ENCODE measurements at places on chromosomes 6 and 20. TPM values are rescaled to one million over a fixed set of nuclear protein-coding genes. Genes with fewer than 3 reads are reported as not detected.

The GGTLC1 gene
- not detected for total RNA-seq

The OPRM1 gene
- not detected for total RNA-seq

The FKBP1C gene
- total RNA-seq = not detected

GRCh38 chr6:5174244-5174643 is 86.5 kb downstream of the LYRM4 start:
- no peaks in the 10 kb centered on the region for H3K27me3 ChIP-seq
- peaks cover 26% of the 10 kb centered on the region for H3K4me1 ChIP-seq
- H3K4me3 ChIP-seq = peak overlapping the region; percentile 32
- DNase-seq = peak; percentile 53

- no peaks in the 10 kb centered on the region for H3K36me3 ChIP-seq
- H3K27me3 ChIP-seq = peaks cover 37% of the 10 kb centered on the region
- H3K4me1 ChIP-seq = peaks cover 26% of the 10 kb centered on the region
- H3K27ac ChIP-seq = no peak overlapping the region
- no peak for DNase-seq
Measured at GRCh38 chr20:62370115-62370806, 3.1 kb upstream of the LAMA5 start.

DNA sequence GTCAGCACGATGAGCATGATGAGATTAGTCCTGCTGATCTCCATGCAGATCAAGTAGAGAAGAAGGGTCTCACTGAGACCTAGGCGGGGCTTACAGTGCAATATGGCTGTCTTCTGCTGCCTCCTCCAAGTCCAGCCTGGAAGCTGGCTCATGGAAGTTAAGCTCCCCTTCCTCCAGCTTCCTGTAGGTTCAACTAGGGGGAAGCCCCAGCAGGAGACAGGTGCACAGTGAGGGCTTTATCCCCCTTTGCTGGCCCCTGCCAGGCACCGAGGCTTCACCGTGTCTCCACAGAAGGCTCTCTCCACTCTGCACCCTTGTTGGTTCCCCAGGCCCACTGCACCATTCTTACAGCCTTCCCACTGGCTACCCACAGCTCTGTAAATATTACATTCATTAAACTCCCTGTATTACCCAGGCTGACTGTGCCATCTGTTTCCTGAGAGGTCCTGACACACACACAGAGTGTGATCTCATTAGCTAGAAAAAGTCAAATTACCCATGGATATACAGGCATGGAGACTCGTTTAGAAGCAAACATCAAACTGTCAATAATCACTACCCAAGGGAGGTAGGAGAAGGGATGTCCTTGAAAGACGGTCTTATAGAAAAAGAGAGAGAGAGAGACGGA is 90.4 kb downstream of the SLC2A10 start:
- H3K27ac ChIP-seq = no peak overlapping the region
- H3K36me3 ChIP-seq = no peaks in the 10 kb centered on the region
- H3K4me1 ChIP-seq = no peaks in the 10 kb centered on the region
- no peak overlapping the region for H3K4me3 ChIP-seq
- peaks cover 6% of the 10 kb centered on the region for H3K27me3 ChIP-seq

GRCh38 chr20:62704341-62704948 is 4.2 kb upstream of the NTSR1 start:
- H3K4me1 ChIP-seq = peaks cover 20% of the 10 kb centered on the region
- no peaks in the 10 kb centered on the region for H3K36me3 ChIP-seq
- no peak for DNase-seq
- H3K27me3 ChIP-seq = peaks cover 11% of the 10 kb centered on the region

DNA sequence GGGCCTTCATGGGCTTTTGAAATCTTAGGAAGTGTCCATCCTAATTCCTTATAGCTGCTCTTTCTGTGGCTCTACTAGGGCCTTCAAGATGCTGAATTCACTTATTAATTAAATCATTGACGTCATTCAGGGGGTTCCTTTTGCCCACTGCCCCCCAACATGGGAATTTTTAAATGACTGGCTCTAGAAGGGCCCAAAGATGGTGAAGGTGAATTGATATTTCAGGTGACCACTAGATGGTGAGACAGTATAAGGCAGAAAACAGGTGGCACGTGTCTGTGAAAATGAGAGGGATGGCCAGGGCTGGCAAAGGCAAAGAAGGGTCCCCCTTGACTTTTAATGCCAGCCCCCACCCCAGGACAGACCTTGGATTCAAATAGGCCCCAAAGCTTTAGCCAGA is 11.8 kb downstream of the GNAS start:
- no peak overlapping the region for H3K27ac ChIP-seq
- H3K4me3 ChIP-seq = no peak overlapping the region
- H3K36me3 ChIP-seq = no peaks in the 10 kb centered on the region
- no peaks in the 10 kb centered on the region for H3K27me3 ChIP-seq
- DNase-seq = peak; percentile 25

DNA sequence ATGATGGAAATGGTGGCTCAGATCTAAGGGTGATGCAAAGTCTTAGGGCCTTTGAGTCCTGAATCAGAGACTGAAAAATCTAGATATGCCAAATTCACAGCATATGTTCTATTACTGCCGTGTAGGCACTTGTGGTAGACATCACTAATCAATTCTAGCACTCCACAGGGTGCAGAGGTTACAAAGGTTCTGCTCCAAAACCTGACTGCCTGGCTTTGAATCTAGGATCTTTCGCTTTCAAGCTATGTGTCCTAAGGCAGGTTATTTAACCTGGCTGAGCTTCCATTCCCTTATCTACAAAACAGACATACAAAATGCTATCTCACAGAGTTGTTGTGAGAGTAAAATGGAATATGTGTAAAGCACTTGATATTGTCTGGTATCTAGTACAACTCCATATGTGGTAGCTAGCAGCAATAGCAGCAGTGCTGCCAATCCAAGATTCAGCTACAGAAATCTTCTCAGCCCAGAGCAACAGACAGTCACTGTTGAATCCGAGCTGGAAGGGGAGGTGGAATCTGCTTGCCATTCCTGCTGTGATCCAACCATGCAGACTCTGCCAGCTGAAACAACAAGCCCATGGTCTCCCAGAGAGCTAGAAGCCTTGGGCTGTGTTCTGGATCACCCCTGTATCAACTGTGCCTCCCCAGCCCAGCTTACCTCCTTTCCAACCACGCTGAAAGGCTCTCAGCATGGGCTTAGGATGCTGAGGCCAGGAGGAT is 206.9 kb downstream of the TFAP2C start:
- H3K27ac ChIP-seq = no peak overlapping the region
- H3K4me1 ChIP-seq = no peaks in the 10 kb centered on the region
- H3K36me3 ChIP-seq = no peaks in the 10 kb centered on the region
- H3K4me3 ChIP-seq = no peak overlapping the region
- H3K27me3 ChIP-seq = no peaks in the 10 kb centered on the region
- no peak for DNase-seq
